ENCODE measurements at places on chromosomes 2 and 18.

- no peak for DNase-seq
These were observed 86.4 kb downstream of the NCOA1 start for GRCh38 chr2:24577481-24577880.

DNA sequence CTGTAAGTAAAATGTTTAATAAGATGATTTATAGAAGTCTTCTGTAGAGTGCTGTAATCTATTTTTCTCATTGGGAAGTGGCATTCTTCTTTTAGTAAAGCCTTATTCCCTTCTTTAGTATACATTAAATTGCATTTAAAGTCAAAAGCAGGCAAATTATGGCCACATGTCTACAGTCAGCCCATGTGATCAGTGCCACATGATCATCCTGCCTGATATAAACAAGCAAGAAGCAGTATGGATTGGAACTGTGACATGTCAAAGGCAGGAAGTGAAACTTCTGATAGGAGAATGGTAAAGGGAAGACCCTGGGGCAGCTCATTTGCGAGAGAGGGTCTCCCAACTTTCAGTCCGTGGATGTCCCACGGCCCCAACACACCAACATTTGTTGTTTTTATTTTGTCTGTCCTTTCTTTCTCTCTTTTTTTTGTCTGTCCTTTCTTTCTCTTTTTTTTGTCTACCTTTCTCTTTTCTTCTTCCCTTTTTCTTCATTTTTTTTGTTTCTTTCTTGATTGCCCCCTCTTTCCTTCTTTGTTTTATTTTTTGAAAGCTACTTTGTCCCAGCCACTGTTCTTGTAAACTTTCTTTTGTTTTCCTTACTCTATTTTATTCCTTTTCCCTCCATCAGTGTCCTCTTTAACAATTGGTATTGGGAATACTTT lies 154.9 kb downstream of the DTNA start:
- DNase-seq: no peak

GRCh38 chr2:154361276-154361675 lies 337.2 kb upstream of the KCNJ3 start:
- no peak for DNase-seq

DNA sequence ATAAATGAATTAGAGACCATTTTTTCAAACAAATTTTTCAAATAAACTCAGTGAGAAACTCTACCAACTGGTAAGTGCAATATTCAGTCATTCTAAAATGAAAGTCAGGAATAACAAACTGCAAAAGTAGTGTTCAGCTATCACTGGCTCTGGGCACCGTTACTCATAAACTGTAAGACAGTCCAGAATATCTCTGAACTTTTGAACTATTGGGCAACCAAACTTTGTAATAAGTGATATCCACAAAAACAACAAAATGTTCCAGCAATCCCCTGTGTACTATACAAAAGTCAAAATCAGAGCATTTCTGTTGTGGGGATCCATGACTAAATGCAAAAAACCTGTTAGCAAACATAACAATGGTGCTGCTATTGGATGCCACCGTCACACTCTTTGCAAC lies 56.3 kb downstream of the SLC25A12 start:
- DNase-seq: no peak

GRCh38 chr2:71611781-71612527 lies 158.6 kb downstream of the DYSF start:
- DNase-seq: no peak

DNA sequence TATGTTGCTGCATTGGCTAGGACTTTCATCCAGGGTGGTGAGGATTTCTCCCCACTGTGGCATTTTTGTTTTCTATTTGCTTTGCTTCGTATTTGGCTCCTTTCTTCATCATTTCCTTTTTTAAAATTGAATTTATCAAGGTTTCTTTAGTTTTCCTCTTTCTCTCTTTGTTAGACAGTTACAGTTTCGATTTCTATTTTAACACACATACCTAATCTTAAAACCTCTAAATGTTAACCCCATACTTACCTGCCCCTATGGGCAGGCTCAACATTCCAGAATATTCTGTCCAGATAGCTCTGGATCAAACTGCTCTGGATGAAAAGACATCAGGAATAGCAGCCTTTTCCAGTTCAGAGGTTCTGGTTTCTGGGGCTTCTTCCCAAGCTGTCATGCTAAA lies 49.2 kb downstream of the DIPK1C start:
- no peak for DNase-seq

DNA sequence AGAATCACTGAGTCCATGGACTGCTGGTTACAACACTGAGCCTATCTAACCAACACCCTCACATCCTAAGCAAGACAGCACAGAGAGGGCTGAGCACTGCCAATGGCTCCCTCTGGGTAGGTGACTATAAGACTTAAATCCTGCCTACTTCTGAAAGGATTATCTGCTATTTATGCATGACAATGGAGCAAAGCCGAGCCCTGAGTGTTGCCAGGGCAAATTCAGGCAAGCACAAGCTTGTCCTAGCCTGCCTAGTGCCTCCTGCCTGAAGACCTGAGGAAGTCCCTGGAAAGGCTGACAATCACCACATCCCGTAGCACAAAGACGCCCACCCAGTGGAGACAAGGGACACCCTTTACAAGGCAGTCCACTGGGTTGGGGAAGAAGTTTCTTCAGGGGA lies 129.7 kb downstream of the OSR1 start:
- no peak for DNase-seq

Measured in stimulated activated CD8-positive, alpha-beta memory T cell treated with anti-CD3 and anti-CD28 coated beads, Interleukin-7, amount 100 ng/mL, for 1 hour (primary cell).